ENCODE measurements at places on chromosomes 3 and 15.

DNA sequence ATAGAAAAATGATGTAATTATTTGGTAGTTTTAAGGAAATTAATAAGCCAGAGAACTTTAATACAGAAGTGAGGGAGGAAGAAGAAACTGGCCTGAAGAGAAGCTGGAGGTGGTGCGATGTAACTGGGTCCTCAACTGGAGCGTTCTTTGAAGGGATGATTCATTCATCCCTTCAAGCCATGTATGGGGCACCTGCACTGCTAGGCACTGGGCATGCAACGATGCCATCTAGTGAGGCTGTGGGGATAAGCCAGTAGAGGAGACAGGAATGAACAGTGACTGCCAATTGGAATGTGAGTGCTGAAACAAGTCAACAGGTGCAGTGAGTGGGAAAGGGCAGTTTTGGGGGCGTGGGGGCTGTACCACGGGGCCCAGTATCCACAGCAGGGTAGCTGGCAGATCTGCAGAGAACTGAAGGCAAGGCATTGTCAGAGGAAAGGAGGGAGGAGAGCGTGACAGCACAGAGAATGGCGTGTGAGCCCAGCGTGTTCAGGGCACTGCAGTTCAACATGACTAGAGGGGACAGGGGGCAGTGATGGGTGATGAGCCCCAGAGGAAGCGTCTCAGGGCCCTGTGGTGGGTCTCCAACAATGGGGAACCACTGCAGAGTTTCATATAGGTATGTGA is 3.8 kb upstream of the KIF23 start:
- DNase-seq: no peak

DNA sequence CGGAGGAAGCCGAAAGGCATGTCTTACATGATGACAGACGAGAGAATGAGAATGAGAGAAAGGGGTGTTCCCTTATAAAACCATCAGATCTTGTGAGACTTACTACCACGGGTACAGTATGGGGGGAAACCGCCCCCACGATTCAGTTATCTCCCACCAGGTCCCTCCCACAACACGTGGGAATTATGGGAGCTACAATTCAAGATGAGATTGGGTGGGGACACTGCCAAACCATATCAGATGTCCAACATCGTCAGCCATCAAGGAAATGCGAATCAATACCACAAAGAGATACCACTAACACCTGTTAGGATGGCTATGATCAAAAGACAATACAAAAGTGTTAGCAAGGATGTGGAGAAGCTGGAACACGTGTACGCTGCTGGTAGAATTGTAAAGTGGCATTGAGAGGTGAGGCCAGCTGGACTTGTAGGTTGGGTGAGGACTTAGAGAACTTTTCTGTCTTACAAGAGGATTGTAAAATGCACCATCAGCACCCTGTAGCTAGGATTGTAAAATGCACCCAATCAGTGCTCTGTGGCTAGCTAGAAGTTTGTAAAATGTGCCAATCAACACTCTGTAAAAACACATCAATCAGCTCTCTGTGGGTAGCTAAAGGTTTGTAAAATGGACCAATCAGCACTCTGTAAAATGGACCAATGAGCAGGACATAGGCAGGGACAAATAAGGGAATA is 37.5 kb downstream of the VGLL4 start:
- DNase-seq: no peak

- no peak for DNase-seq
Measured at GRCh38 chr3:69300296-69300695, 85.6 kb downstream of the FRMD4B start.

- DNase-seq: no peak
Measured at GRCh38 chr3:101248736-101249135, 71.6 kb downstream of the IMPG2 start.

DNA sequence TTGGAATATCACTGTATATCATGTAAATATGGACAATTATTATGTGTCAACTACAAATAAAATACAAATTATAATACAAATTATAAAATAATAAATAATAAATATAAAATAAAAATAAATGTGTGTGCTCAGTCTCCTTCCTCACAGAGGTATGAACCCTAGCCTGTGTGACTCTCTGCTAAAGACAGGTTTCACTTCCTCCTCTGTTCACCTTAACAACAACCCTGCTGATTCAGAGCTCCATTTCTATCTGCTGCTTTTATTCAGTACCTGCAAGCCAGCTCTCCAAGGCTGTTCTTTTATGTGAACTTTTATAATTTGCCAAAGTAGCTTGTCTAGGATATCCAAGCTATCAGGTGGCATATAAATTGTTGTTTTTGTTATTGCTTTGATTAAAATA is 610.7 kb upstream of the GRM7 start:
- no peak for DNase-seq

GRCh38 chr3:81658322-81658997 is 103.0 kb downstream of the GBE1 start:
- no peak for DNase-seq

GRCh38 chr3:13590841-13591520 is 42.1 kb downstream of the FBLN2 start:
- DNase-seq: no peak
